LoVo (cell line): ENCODE measurements at places on chromosomes 1 and 21.

DNA sequence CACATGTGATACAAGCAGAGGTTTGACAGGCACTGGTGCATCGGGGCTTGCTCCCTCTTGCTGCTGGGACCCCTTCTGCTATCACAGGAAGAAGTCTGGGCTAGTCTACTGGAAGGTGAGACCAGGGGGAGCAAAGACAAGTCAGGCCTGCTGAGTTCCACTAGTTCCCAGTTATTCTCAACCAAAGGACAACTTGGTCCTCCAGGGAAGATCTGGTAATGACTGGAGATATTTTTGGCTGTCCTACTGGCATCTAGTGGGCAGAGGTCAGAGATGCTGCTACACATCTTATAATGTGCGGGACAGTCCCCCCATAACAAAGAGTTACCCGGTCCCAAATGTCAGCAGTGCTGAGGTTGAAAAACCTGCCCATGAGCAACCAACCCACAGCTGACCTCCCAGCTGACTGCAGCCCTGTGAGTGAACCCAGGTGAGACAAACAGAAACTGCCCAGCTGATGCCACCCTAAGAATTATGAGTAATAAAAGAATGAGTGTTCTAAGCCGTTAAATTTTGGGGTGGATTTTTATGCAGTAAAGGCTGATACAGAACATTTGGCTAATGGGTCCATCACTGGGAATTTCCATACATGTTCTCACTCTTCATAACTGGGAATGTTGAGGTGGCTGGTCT is 71.6 kb downstream of the NENF start:
- no peak for DNase-seq

- DNase-seq: no peak
Observed at GRCh38 chr21:31760931-31761330, 29.0 kb upstream of the SCAF4 start.

GRCh38 chr21:42539342-42539741 is 25.7 kb downstream of the SLC37A1 start:
- no peak for DNase-seq

- no peak for DNase-seq
Observed at GRCh38 chr1:115453666-115454065, 115.6 kb upstream of the NGF start.

- no peak for DNase-seq
Observed at GRCh38 chr1:168235937-168236336, 10.1 kb downstream of the SFT2D2 start.

- DNase-seq: no peak
Observed at GRCh38 chr1:44067266-44068250, 36.3 kb upstream of the SLC6A9 start.

DNA sequence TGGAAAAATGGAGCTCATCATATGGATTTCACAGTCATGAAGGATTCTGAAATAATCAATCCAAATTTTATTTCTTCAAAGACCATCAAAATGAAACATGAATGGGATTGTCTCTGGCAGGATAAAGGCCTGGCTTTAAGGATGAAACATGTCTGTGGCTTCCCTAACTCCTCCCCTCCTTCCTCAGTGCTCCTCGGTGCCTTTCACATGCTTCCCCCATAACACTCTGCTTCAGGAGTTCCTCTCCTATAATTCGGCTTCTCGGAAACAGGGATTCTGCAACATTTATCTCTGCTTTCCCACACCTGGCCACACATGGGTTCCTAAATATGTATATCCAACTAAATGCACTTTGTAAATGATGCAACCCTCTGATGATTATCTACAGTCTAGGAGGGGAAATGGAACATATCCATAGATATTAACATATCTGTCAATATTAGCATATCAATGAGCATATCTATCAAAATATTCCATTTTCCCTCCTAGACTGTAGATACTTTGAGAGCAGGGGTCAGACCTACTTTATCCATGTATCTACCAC is 153.8 kb downstream of the PLPP3 start:
- DNase-seq: no peak

DNA sequence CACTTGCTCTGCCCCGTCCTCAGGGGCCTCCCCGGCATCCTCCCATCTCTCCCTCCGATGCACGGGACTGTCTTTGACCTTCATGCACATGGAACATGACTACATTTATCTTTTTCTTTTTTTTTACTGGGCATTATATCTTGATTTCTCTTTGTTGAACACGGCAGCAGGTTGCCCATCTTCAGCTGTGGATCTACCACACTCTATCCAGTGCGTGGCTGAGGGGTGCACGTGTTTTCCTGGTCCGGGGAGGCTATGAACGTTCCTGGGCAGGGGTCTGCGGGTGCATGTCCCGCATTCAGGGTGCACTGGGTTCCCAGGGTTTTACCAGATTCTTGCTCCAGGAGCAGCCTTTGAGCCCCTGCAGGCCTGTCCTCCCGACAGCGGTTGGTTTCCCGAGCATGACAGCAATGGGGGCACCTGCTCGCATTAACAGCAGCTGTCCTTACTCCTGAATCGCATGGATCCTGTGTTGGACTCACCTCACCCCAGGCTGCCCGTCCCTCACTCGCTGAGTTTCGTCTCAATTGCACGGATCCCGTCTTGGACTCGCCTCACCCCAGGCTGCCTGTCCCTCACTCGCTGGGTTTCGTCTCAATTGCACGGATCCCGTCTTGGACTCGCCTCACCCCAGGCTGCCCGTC is 7.4 kb downstream of the POFUT2 start:
- no peak for DNase-seq

- no peak for DNase-seq
Observed at GRCh38 chr1:160221089-160221488, 15.9 kb downstream of the PEA15 start.

DNA sequence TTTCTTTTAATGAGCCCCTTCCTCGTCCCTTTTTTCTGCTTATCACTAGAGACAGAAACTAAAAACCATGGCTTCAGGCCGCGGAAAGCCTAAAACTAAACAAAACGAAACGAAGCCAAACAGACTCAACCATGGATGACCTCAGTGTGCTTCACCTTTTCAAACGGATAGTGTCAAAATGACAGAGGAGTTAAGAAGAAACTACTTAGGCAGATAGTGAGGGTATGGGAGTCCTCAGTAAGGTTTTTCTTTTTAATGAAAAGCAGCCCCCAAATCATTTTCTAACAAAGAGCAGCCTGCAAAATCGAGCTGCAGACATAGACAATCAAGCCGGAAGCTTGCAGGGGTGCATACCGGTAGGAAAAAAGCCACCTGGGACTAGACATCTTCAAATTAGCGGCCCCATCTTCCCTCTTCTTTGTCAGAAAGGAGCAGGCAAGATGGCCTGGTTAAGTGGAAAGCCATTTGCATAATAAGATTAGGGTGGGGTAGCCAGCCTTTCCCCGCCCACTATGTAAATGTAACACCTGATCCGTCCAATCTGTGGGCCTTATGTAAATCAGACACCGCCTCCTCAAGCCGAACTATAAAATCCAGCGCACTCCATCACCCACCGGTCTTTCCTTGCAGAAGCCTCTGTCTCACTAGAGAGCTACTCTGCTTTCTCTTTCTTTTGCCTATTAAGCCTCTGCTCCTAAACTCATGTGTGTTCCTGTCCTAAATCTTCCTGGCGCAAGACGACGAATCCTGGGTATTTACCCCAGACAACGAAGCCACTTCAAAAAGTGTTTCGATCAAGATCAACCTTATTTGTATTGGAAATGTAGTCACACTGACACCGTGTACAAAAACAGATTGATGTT is 6.2 kb upstream of the ERO1B start:
- no peak for DNase-seq

- DNase-seq: no peak
Observed at GRCh38 chr21:39084073-39084472, 99.2 kb downstream of the PSMG1 start.

- no peak for DNase-seq
Observed at GRCh38 chr1:116766616-116767469, 12.6 kb downstream of the CD2 start.

DNA sequence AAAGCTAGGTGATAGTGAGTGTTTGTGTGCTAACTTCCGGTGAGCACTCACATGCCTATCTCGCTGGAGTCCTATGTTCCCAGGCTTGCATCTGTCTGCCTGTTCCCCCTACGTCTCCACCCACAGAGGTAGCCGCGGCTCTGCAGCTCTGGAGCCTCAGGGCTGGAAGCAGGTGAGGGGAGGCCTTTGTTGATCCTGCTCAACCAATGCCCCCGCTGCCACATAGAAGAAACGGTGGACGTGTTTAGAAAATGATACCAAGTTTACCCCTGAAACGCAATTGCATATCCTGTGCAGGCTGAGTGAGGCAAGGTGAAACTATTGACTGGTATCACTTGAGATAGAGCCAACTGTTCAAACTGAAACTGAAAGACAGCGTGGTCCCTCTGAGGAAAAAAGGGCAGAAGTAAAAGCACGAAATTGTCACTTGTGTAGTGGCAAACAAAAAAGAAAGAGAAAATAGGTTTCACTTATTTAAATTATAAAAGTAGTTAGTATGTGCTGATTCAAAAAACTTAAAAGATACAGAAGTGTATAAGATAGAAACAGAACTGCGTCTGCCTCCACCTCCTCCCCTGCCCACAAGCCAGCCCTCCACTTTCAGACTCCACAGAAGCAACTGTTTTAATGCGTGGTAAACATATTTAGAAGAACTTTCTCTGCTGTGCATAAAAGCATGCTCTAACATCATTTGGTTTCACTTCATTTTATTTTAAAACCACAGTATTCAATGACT is 38.6 kb upstream of the ETS2 start:
- peak; percentile 47 for DNase-seq

- DNase-seq: no peak
Observed at GRCh38 chr1:82449506-82450057, 648.8 kb downstream of the ADGRL2 start.

GRCh38 chr1:149888999-149889289 is 10.4 kb upstream of the BOLA1 start:
- peak; percentile 39 for DNase-seq

DNA sequence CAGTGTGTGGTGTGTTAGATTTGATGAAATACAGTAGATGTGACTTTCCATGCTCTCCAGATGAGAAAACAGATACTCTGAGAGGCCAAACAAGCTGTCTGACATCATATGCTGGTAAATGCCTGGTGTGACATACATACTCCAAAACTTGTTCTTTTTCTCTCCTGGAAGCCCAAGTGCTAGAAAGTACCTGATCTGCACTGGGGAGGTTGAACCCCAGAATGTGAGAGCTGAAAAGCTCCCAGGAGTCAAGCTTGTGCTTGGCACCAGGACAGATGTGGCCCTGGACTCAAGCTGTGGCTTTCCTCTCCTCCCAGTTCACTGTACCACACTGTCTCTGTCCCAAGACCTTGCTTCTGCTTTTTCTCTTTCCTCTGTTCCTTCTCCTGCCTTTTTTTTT is 389.0 kb upstream of the USP24 start:
- DNase-seq: no peak

DNA sequence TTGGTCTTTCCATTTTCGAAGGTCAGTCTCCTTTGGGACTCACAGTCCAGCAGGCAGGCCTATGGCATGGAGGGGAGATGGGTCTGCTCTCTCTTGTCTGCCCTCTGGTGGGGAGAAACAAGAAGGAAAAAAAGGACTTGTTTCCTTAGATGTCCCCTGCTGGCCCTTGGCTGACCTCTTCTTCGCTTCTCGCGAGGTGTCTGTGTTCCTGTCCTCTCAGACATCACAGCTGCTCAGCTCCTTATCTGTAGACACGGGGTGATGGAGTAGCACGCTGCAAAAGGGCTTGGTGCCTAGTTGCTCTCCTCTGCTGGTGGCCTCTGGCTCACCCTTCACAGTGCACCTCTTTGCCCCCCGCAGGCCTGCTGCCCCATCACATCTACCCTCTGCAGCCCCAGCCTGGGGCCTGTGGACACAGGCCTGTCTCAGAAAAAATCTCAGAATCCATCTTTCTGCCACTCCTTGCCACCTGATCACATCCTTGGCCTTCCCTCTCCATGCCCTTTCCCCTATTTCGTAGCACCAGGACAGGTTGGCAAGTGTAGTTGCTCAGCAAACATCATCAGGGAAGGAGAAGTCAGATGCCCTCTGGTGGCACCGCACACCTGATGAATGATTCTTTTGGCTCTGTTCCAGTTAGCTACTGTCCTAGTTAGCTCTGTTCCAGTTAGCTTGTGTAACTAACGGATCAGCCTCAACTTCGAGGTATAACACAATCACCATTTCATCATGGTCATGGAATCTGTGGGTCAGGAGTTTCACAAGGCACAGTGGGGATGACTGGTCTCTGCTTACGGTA is 18.7 kb upstream of the AK2 start:
- DNase-seq: peak; percentile 79

DNA sequence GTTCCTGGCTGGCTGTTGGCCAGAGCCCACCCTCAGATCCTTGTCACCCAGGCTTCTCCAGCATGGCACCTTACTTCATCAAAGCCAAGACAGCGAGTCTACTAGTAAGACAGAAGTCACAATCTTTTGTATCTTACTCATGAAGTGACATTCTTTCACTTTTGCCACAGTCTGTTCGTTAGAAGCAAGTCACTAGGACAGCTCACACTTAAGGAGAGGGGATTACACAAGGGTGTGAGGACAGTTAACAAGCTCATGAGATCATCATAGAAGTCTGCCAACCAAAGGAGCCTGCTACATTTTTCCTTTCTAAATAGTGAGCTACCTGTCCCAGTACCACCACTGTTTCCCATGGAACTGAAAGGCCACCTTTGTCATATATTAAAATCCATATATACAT is 61.5 kb downstream of the PACC1 start:
- no peak for DNase-seq

DNA sequence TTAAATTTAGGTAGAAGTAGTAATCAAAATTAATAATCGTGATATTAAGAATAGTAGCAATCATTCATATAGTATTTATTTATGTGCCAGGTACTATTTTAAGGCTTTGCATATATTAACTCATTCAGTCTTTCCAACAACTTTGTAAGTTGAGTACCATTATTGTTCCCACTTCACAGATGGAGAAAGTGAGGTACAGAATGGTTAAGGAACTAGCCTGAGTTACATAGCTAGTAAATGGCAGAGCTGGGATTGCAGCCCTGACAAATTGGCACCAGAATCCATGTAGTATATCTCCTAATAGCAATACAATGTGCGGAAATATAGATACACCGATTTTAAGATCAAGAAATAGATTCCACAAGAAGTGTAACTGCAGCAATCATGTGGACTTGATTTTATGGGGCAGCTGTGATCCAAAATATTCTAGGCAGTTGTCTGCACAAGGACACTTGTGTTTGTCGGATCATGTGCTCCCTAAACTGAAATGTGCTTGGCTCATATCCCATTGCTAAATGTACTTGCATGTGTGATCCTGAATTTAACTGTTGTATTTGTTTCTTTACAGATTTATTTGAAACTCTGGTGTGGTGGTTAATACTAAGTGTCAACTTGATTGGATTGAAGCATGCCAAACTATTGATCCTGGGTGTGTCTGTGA is 5.8 kb upstream of the GTF2B start:
- no peak for DNase-seq

GRCh38 chr1:180593382-180593781 is 34.6 kb downstream of the OVAAL start:
- DNase-seq: no peak

- no peak for DNase-seq
Observed at GRCh38 chr21:29825936-29826335, 113.9 kb downstream of the GRIK1 start.
